NCI-H1105 (cell line): ENCODE measurements at places on chromosomes 11 and 22.
A peak's percentile ranks its signal among the peaks of the same experiment; 100 is the strongest.

DNA sequence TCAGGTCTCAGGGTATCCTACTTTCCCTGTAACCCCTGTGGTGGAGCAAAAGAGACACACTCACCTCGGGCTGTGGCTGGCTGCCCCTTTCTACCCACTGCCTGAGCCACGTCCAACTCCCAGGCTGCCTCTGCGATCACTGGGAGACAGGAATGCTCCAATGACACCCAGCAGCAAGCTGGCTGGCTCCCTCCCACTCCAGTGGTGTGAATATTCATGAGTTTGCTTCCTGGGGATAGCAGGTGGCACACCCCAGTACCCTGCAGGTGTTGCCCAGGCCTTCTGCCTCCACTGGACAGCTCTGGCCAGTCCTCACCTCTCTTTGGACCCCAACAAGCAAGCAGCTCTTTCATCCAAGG, 9.7 kb downstream of the GAL3ST1 start:
- no peak for DNase-seq

DNA sequence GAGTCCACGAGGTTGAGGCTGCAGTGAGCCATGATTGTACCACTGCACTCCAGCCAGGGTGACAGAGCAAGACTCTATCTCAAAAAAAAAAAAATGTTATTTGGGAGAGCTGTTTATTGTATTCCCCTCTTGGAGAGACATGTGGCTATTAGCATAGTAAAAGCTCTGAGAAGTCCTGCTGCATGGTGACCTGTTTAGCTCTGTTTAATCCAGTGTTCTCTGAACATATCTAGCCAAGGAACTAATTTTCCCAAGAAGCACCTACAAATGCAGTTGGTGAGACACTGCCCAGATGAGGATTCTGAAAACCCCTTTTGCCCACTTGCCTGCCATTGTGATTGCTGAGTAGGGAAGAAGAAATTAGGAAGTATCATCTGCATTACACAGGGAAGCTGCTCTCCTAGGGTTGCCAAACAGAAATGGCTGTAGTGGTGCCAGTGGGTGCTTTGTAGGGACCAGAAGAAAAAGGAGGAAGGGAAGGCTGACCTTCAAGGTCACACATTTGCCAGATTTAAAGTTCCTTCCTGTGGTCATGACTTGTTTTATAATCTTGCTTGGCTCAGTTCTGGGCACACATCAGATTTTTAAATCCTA, 15.7 kb downstream of the TIMP3 start:
- no peak for DNase-seq

DNA sequence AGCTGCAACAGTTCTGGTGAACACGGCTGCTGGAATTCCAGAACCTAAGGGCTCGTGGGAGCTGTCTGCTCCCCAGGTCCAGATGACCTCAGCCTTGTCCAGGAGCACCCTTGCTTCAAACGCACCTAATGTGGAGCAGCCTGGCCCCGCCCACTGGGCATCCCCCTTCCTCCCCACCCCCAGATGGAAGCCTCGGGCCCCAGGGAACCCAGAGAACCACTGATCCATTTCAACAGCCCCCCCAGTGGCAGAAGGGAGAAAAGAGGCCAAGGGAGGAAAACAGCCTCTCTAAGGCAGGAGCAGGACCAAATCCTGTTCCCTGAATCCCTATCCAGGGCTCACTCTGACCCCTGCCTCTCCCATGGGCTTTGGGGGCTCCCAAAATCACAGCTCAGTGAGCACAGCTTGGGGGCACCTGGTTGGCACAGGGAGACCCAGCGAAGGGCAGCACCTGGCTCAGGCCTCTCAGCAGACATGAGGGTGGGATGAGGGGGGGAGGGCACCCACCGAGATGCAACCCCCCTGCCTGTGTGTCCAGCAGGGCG, 1.2 kb downstream of the CYTH4 start:
- no peak for DNase-seq

DNA sequence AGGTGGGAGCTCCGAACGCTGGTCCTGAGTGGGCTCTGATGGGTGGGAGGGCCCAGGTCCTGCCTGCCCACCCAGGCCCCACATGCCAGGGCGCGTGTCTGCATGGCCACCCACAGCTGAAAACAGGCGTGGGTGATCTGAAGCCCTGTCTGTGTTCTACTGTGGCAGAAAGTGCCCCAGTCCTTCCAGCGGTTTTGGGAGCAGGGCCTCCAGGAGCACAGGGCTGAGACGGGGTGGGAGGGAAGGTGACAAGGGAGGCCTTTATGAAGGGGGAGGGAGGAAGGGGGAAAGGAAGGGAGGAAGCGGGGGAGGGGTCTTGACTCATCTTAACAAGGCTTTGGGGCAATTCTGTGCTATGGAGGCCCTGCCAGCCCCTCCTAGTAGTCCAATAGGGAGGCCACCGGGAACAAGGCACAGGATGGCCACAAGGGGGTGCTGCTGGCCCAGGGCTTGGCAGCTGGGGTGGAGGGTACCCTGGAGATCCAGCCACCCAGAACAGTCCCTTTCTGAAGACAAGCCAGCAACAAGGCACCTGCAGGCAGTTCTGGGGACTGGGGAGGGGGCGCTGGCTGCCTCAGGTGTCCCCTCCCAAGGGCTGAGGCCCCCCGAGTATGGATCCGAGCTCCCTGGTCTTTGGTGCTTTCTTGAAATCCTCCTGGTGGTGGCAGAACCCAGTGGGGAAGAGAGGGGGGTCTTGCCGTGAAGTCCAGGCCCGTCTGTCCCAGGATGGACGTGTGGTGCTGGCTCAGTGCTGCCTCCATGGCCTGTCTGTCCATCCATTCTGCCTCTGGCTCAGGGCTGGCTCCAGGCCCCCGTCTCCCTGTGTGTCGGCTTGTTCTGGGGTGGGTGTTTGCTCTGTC, 6.3 kb upstream of the FADS3 start:
- peak; percentile 53 for DNase-seq

DNA sequence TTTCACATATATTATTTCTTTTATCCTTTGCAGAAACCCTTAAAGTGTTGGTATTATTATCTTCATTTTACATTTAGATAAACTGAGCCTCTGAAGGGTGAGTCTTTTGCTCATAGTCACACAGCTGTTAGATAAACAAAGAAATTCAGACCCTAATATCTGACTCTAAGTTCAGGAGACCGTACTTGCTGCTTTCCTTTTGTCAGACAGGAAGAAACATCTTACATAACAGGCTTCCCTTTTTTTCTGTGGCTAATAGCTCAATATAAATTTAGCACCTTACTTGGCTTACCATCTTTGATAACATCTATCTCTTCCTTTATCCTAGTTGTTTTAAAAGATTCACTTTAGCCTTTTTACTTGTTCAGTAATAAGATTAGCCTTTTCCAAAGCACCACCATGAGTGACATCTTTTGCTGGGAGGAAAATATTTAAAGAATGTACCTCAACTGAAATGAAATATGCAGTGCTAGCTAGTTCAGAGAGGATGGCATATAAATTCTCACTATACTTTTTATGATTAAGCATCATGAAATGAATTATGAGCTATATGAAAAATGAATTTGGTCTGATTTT, 128.6 kb downstream of the WNT11 start:
- DNase-seq: no peak

DNA sequence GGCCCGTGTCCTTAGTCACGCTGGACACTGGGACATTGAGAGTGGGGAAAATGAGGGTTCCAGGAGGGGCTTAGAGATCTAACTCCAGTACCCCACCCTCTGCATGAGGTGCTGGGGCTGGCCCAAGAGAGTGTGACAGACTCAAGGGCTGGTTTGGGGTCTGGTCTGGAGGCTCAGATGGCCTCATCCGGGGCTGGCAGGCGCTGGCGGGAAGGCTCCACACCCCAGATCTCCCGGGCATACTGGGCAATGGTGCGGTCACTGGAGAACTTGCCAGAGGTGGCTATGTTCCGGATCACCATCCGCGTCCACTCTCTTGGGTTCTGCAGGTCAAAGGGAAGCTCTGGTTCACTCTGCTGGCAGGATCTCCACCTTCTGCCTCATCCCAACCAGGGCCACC, 2.5 kb upstream of the RASGRP2 start:
- no peak for DNase-seq

GRCh38 chr22:21055880-21056319, 10.2 kb downstream of the LRRC74B start:
- DNase-seq: no peak

DNA sequence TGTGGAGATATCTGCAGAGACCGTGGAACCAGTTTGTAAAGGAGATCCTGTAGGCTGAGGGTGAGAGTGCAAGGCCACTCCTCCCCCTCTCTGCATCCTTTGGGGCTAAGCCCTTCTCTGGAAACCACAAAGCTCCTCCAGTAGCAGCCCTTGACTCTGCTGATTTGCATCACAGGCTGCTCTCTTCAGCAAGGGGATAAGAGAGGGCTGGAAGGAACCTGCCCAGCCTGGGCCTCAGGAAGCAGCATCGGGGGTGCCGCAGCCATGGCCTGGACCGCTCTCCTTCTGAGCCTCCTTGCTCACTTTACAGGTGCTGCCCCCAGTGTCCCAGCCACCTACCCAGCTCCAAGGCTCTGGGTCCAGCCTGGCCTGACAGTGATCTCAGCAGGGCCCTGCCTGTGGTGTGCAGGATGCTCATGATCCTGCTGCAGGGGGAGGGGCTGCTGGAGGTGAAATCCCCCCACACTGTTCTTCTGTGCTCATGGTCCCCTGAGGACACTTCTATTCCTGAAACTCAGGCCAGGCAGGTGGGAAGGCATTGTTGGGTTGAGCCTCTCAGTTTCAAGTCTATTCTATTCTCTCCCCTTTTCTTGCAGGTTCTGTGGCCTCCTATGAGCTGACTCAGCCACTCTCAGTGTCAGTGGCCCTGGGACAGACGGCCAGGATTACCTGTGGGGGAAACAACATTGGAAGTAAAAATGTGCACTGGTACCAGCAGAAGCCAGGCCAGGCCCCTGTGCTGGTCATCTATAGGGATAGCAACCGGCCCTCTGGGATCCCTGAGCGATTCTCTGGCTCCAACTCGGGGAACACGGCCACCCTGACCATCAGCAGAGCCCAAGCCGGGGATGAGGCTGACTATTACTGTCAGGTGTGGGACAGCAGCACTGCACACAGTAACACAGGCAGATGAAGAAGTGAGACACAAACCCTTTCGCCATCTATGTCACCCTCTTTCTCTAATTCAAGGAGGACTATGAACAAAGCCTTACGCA, 68.5 kb upstream of the IGLL5 start:
- no peak for DNase-seq

DNA sequence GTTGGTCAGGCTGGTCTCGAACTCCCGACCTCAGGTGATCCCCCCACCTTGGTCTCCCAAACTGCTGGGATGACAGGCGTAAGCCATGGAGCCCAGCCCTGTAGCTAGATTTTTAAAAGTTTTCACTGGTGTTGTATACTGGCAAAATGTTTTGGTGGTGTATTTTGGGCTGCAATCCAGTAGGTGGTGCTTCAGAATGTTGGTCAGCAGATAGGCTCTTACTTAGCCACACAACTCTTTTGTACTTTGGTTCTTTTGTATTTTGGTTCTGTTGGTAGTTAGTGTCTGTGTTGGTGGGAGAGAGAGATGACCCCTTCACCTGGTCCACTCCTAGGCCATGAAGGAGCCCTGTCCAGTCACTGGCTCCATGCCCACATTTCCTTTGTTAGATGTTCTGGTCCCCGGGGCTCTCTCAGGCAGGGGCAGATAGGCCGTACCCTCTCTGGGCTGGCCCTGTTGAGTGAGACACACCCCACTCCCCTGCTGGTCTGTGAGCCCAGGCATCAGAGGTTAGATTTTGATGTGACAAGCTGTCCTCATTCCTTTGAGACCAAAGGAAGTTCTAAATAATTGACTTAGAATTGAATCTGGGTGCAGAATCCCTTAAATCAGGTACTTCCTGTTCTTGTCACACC, 123.8 kb downstream of the DDX10 start:
- DNase-seq: no peak

GRCh38 chr11:44623731-44624491, 58.4 kb downstream of the CD82 start:
- peak; percentile 32 for DNase-seq

DNA sequence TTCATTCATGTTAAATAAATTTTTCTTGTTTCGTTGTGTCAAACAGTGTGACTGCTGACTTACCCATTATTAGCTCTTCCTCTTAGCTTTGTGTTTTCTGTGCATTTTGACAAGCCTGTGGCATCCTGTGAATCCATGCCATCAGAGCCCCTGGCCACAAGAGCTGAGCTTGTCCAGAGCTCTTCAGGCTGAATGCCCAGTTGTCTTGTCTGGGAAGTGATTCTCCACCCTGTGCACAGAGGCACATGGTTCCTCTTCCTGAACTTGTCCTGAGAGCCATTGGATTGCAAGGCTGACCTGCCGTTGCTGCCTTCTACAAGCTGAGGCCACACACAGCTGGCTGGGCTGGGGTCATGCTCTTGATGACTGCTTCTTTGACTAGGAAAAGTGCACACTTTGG, 64.1 kb downstream of the PPP6R3 start:
- no peak for DNase-seq

DNA sequence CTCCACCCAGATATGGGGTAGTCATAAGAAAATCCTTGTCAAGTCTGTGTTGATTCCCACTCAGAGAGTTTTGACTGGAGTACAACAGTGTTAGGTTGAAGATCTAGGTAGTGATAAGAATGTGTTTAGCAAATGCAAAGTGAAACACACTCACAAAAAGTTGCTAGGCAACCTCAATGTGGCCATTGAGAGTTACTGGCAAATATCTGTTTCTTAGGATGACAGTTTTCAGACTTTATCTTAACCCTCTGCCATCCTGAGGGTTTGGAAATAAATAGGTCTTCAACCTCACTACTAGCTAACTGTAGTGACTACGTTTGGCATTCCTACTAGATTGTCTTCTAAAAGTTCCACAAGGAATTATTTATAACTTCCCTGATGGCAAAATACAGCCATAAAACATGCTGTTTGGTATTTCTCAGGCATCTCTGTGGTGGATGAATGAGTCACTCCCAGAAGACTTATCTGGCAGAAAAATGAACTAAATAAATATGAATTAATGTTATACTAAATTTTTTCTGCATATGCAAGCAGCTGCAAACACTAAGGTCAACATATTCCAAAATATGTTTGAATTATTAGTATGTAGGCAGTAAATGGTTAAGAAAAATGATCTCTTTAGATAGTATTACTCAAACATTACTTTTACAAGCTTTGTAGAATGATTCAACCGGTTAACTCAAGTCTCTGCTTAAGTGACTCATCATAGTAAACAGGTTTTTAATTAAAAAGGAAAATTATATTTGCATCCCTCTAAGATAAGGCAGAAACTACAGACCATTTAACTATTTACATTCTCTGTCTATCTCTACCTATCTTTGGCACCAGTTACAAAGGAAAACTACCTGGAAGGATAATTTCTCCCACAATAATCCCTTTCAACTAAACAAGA, 17.1 kb upstream of the SYTL2 start:
- no peak for DNase-seq

DNA sequence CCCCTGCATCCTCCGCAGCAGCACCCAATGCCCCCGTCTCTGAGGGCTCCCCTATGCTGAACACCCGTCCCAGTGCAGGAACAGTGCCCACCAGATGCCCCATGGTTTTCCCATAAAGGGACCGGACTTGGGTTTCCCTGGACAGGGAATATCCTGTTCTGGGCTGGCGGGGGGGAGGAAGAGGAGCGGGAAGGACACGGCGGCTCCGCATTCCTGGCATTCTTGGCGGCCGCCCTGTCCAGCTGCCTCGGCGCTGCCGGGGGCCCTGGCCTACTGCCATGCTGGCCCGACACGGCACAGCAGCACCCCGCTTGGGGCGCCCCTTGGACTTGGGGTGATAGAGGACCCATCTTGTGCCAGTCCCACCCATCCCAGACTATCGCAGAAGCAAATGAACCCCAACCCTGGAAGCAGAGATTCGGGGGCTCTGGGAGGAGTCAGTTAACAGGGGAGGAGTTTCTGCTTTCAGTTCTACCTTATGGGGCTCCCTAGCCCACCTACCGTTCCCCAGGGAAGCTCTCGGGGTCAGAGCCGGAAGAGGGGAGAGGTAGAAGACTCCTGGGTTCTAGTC, 23.7 kb upstream of the CBX7 start:
- no peak for DNase-seq

- no peak for DNase-seq
Measured at GRCh38 chr11:6300325-6300724, 20.0 kb downstream of the CAVIN3 start.
